Stimulated activated CD8-positive, alpha-beta memory T cell treated with anti-CD3 and anti-CD28 coated beads, Interleukin-4, amount 100 ng/mL, for 48 hours (primary cell): ENCODE measurements at places on chromosomes 13 and 19.
A peak's percentile ranks its signal among the peaks of the same experiment; 100 is the strongest.

GRCh38 chr19:46381756-46382345, 31.5 kb downstream of the CCDC8 start:
- DNase-seq, result no peak

- peak; percentile 32 for DNase-seq
Measured at GRCh38 chr13:48066310-48066989, 28.5 kb downstream of the MED4 start.

- DNase-seq, result no peak
Measured at GRCh38 chr13:100534147-100534843, 54.3 kb downstream of the GGACT start.

DNA sequence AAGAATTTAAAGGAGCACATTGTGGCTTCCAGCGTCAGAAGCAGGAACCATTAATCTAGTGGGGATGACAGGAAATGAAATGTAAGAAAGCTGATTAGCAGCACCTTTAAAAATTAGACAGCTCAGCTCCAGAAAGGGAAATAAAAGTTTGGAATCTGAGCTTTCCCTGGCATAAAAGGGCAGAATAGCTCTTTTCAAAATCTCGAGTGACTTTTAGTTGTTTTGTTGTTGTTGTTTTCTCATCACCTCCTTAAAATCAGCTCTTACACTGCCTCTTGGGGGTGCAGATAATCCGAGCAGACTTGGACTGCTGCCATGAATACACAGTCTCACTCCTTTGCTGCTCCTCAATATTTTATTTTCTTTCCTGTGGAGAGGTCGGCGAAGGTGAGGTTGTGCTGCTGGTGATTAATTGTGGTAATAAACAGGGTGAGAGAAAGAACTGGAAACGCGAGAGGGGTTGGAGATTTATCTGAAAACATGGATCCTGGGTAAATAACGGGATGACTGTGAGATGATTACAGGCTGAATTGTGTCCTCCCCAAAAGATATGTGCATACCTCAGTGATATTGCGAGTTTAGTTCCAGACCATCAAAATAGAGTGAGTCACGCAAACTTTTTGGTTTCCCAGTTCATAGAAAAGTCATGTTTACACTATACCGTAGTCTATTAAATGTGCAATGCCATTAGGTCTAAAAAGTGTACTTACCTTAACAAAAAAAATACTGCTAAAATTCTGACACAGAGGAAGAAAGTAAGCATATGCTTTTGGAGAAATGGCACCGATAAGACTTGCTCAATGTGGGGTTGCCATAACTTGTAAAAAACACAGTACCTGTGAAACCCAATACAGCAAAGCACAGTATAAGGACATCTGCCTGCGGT, 787.7 kb downstream of the UQCRFS1 start:
- DNase-seq, result no peak

- no peak for DNase-seq
Measured at GRCh38 chr19:10737722-10738121, 19.8 kb downstream of the DNM2 start.

- DNase-seq, result no peak
Measured at GRCh38 chr13:39273953-39274738, 235.9 kb downstream of the NHLRC3 start.

GRCh38 chr13:67854990-67855389, 624.9 kb upstream of the PCDH9 start:
- DNase-seq, result no peak

GRCh38 chr19:51572410-51572809, 1.3 kb downstream of the ZNF175 start:
- DNase-seq, result no peak

DNA sequence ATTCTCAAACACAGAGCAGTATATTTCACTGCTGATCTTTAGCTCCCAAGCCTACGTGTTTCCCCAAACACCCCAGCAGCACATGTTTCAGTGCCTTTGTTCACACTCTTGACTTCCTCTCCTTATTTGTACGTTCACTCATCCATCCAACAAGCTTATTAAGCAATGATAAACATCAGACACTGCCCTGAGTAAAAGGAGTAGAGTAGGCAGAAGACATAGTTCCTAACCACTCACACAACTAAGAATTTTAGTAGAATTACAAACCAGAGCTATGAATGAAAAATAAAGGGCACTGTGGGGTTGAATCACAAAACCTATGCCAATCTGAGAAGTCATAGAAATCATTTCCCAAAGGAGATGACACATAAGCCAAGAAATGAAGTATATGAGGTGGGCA, 213.5 kb downstream of the DIAPH3 start:
- DNase-seq, result no peak

DNA sequence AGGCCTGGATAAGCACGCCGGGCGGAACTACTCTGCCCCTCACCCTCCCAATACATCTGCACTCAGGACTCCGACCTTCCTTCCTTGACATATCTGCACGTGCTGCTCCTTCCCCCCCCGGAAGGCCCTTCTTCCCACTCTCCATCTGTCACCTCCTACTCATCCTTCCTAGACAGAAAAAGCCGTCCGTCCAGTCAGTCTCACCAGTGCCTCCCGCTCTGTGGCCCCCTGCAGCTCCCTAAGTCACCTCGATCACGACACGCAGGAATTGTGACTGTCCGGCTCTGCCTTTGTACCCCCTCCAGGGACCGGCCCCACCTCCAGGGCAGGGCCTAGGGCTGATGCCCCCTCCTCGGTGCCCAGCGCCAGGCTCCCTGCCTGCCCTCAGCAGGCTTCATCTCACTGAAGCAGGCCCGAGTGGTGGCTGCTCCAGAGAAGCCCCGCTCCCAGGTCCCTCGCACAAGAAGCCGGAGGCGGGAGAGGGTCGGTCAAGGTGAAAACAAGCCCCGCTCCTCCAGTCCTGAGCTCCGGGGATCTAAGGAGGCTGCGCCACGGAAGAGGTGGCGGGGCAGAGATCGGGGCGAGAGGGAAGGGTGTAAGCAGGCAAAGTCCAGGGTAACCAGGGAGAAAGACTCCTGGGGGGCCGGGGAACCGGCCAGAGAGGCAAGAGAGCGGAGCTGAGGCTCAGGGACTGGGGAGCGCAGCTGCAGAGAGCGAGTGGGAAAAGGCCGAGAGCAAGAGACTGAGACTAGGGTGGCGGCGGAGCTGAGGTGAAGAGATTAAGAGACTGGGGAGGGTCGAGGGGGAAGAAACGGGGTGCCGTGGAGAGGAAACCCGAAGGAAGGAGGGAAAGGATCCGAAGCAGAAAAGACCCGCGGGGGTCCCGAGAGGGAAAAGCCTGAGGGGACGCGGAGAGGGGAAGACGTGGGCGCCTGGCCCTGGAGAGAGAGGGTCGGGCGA, 1.1 kb downstream of the PPP6R1 start:
- DNase-seq, result peak; percentile 51

DNA sequence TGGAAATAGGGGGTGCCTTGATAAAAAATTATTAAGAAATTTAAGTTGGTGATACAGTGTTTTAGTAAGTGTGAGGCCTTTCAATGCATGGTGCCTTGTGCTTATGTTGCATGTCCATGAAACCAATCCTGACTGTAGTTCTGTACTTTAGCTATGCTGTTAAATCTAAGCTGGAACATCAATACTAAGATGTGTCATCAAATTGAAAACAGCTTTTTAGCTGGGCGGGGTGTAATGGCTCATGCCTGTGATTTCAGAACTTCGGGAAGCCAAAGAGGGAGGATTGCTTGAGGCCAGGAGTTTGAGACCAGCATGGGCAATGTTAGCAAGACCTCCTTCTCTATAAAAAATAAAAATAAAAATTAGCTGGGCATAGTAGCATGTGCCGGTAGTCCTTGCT, 930.3 kb upstream of the PCDH9 start:
- DNase-seq, result no peak

DNA sequence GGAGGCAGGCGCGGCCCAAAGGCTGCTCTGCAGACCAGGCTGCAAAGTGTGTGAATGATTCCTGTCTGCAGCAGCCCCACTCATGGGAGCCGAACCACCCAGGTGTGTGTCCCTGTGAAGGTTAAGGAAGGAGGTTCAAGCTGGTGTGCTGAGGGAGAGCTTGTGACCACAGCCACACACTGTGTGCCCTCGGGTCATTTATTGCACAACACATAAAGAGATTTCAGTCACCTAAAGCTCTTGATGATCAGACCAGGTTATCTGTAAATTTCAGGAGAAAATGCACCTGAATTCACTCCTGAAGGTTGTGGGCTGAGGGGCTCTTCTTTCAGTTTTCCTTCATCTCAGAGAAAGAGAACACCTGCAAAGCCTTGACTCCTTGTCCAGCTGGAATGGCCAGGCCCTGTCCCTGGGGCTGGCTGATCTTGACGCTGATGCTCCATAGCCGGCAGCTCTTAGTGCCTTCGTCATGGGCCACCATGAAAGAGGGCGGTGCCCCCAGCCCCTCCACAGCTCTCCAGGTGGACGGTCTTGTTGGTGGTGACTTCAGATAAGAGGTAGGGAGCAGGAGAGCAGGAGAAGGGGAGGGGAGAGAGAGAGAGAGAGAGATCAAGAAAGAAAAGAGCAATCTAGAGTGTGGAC, 110.8 kb upstream of the C1QTNF9B start:
- no peak for DNase-seq

GRCh38 chr13:99860745-99861144, 110.8 kb downstream of the ZIC5 start:
- no peak for DNase-seq

DNA sequence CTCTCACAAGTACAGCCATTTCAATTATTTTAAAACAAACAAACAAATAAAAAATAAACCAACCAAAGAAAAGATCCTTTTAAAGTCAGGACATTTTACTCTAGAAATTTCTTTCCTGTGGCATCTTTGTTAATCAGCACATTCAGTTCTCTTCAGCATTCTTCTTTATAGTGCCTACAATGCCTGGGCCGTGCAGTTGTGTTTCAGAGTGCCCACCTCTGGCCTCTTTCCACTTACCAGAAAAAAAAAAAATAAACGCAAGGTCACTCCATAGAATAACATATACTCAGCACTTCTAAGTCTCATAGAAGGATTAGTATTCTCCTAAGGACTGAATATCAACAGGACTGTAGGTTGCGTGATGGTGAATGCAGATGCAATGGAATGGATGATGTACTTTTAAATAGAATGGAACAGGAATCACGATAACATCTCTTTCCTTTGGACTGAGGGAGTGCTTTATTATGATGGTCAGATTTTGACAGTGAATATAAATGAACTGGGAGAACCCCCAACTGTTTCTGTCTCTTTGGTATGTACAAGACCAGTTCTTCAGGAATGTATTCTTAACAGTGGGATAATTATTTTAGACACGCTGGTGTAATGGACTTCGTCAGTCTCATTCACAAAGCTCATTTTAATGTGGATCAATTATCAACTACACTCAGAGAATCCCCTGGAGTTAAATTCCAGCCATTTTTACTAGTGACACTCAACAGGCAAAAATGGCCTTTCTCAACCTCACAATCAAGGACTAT, 125.0 kb upstream of the NBEA start:
- no peak for DNase-seq

- DNase-seq, result no peak
Measured at GRCh38 chr13:110555601-110556223, 5.8 kb downstream of the RAB20 start.

GRCh38 chr19:17079710-17080439, 4.3 kb downstream of the MYO9B start:
- peak; percentile 81 for DNase-seq

- DNase-seq, result no peak
Measured at GRCh38 chr13:30124131-30124768, 183.1 kb downstream of the KATNAL1 start.

- peak; percentile 32 for DNase-seq
Measured at GRCh38 chr13:32585550-32586079, 637 bp upstream of the PDS5B start.

DNA sequence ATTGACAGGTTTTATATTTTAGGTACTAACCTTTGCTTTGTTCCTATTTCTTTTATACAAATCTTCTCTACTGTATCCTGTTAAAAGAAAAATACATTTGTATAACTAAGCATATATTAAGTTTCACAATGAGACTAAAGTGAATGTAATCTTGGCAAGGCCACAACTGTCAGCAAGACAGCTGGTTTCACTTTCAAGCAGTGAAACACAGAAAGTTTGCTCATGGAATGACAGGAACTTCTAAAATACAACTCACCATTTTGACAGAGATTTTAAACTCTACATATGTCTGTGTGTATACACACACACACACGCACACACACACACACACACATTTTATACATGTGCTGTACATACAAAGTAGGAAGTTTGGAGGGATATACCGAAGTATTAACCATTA, 53.3 kb downstream of the PARP4 start:
- no peak for DNase-seq

DNA sequence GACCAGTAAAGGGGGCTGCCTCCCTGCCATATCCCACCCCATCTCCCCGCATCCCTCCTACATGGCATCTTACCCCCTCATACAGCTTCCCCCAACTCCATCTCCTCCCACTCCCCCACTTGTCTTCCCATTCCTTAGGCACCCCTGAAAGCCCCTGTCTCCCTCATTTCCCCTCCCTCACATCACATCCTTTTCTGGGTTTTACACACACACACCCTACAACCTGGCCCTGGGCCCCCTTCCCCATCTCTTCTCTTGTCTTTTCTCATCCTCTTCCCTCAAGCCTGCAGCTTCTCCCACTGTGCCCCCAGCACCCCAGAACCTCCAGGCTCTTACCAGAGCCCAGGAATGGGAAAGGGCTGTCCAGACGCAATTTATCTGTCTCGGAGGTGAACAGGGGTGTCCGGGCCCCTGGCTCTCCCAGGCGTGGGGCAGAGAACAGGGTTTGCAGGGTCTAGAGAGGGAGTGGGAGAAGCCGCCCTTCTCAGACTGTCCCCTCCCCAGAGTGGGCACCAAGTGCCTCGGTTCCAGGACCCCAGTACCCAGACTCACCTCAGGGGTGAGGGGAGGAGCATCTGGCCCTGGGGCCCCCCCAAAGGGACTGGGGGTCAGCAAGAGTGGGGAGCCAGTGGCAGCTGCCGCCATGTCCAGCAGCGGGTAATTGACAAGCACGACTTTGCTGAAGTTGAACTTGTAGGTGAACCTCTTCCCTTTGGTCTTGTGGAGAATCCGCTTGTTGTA, 19.4 kb downstream of the ERFL start:
- no peak for DNase-seq

DNA sequence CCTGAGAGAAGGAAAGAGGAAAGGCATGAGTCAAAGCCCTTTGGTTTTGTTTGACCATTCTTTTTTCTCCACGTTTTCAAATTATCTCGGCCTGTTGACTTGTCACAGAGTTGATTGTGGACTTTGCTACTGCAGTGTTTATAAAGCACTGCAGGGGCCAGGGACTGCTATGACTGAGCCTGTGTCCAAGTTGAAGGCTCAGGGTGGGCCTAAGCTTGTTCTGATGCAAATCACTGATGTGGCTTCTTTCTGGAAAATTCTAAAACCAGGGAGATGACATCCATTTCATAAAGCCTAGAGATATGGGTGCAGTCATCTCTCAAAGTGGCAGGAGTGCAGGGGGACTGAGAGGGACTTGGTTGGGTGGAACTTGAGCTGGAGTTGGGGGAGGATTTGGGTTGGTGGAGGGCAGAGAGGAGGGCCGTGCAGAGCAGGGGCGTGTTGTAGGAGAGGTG, 1.2 kb upstream of the CXCL17 start:
- no peak for DNase-seq
